ENCODE measurements at places on chromosomes 3 and 15. TPM values are rescaled to one million over a fixed set of nuclear protein-coding genes. Genes with fewer than 3 reads are reported as not detected.

GUCA1C gene
- not detected for polyA plus RNA-seq

FBN1 gene
- polyA plus RNA-seq: not detected

KNG1 gene
- not detected for polyA plus RNA-seq

PSTPIP1 gene
- polyA plus RNA-seq: 63.3 TPM

PLA2G4D gene
- not detected for polyA plus RNA-seq

CCR1 gene
- polyA plus RNA-seq: 0.07 TPM

RETNLB gene
- not detected for polyA plus RNA-seq

LRRC3B gene
- polyA plus RNA-seq: not detected

GAP43 gene
- not detected for polyA plus RNA-seq

TBCCD1 gene
- 28.6 TPM for polyA plus RNA-seq

IQCH gene
- 1.9 TPM for polyA plus RNA-seq

HACL1 gene
- polyA plus RNA-seq: 36.8 TPM

IQCF5 gene
- polyA plus RNA-seq: not detected

EXD1 gene
- polyA plus RNA-seq: not detected

RTP4 gene
- polyA plus RNA-seq: 3.5 TPM

SLMAP gene
- 17.5 TPM for polyA plus RNA-seq

OR5H1 gene
- polyA plus RNA-seq: not detected

UBL7 gene
- 96.5 TPM for polyA plus RNA-seq

ROBO1 gene
- not detected for polyA plus RNA-seq

ZPLD1 gene
- polyA plus RNA-seq: not detected
